ENCODE measurements at places on chromosomes 3 and 15. TPM values are rescaled to one million over a fixed set of nuclear protein-coding genes. Genes with fewer than 3 reads are reported as not detected.

Gene CTXN2
- total RNA-seq: not detected

Gene WDR93
- not detected for total RNA-seq

Gene IL16
- total RNA-seq: 1.6 TPM

Gene TRIM71
- total RNA-seq: not detected

Gene MDFIC2
- not detected for total RNA-seq

Gene ADCY5
- total RNA-seq: 0.04 TPM

Gene MRPS22
- total RNA-seq: 132 TPM

Gene USP8
- 38.8 TPM for total RNA-seq

Gene CCNB2
- total RNA-seq: 61.1 TPM

Gene INO80
- total RNA-seq: 27.9 TPM

Gene P2RY1
- total RNA-seq: 0.82 TPM

Gene SERPINI2
- not detected for total RNA-seq

Gene TGM5
- total RNA-seq: 0.66 TPM

Data from A375 (cell line).